ENCODE measurements at places on chromosomes 7 and 10.

DNA sequence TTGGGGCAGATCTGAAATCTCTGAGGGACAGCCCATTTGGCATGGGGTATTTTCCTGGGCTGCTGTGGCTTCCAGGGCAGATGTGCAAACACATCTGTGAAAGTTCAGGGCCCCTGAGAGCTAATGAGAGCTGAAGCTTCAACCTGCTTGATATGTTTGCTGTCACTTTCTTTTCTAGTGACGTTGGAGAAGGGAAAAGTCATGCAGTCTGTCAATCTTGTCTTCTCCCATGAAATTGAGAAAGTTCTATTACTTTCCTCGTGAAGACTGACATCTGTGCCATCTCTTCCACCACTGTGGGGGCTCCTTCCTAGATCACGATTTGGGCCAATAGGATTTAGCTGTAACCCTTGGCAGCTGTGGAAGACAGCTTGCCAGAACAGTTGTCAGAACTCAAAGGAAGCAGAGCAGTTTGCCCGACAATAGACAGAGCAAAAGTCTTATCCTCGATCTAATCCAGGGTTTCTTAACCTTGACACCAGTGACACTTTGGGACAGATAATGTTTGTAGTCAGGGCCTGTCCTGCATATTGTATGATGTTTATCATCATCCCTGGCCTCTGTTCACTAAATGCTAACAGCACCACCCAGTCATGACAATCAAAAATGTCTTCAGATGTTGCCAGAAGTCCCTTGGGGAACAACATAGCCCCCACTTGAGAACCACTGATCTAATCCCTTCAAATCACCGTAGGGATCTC is 586.5 kb downstream of the LRMDA start:
- DNase-seq = no peak

DNA sequence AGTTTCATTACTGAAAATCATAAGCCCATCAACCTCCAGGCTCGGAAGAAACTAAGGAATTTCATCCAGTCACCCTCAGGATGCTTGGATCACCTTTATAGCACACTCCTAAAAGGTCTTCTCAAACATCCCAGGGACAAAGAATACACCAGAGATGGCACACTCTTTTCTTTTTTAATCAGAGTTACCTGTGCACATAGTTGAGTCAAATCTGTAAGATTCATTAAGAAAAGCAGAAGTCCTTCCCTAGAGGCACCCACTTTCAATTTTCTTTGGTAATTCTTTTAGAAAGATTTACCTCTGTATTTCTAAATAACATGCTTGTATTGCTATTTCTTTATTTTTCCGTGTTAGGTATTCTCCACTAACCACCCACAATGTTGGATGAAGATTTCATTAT is 50.6 kb upstream of the IL6 start:
- DNase-seq = no peak

DNA sequence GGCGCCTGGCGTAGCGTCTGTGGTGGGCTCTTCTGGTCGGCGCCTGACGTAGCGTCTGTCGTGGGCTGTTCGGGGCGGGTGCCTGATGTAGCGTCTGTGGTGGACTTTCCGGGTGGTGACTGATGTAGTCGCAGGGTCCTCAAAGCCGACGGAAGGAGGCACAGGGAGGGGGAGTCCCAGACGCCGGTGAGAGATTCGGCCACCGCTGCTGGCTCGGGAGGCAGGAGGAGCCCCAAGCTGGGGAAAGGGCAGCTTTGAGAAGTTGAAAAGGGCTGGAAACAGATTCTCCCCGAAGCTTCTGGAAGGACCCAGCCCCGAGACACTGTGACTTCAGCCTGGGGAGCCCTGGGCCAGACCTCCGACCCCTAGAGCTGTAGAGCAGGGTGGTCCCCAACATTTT is 105.7 kb downstream of the DNAJB6 start:
- no peak for DNase-seq

GRCh38 chr7:96304573-96304972 is 17.3 kb downstream of the SLC25A13 start:
- no peak for DNase-seq

GRCh38 chr7:45695249-45695995 is 121.3 kb downstream of the ADCY1 start:
- DNase-seq = no peak

GRCh38 chr10:116669080-116669479 is 48.3 kb downstream of the PNLIPRP2 start:
- DNase-seq = no peak

DNA sequence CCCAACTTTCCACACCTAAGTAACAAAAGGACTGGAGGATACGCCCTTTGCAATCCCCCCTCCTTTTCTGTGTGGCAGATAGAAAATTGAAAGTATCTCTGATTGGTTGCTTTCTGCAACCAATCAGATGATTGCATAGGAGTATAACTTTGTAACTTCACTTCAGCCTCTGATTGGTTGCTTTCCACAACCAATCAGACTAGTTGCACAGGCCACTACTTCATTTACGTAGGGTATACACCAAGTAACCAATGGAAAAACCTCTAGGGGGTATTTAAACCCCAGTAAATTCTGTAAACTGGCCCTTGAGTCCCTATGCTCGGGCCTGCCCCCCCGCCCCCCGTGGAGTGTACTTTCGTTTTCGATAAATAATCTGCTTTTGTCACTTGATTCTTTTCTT is 1080.4 kb downstream of the CNTNAP2 start:
- DNase-seq = no peak

DNA sequence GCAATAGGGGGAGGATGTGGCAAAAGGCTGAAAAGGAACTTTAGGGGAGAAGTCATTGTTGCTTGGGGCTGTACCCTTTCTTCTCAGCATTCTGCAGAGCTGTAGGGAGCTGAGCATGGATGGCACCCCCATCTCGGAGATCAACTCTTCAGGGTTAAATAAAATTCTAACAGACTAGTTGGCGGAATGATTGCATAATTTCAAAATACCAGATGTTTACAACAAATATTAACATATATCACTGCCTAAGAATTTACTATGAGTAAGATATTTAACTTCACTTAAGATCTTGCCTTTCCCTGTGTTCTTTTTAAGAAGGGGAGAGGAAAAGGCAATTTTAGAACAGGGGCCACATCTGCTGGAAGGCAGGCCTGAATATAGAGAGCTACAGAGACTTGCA is 509 bp upstream of the OR2F1 start:
- DNase-seq = no peak

DNA sequence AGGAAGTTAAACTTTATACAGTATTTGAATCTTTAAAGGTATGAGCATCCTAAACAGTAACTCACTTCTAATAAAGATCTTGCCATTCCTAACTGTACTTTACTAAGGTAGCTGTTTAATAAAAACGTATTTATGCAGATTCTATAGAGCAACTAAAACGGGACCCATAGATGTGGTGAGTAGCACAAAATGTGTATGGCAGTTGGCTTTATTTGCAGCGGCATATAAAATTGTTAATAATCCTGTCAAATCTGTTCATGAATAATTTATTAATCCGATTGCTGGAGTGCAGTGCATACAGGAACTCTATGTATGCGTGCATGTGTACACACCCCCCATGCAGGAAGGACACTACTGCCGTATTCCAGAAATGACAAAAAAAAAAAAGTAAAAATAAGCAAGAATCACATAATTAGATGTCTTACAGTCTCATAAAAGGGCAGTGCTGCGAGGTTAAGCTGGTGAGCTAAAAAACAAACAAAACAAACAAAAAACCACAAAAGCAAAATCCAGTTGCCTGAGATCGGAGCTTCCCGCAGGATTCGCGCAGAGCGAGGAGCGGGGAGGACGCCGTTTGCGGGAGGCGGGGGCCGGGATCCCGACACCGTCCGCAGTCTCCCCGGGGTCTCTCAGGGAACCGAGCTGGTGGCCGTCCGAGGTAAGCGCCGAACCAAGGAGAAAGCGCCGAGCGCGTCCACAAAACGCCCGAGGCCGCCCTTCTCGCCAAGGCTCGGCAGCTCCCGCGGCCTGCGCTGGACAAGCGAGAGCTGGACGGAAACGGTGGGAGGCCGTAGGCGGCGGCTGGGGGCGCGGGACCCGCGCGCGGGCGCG is 518 bp upstream of the COMMD3 start:
- DNase-seq = no peak

DNA sequence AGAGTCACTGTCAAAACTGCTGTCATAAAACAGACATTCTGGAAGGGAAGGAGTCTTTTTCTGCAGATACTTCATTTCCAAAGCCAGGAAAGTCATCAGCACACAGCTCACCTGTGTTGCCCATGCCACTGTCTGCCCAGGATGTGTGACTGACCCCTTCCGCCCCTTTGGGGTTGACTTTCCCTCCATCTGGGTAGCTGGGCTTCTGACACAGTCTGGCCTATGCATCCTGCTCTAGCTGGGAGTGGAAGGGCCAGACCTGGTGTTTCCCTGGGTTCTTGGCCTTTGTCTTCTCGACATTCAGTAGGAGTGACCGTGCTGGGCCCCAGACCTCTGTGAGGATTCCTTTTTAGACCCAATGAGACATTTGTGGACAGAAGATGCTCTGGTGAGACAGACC is 378.9 kb upstream of the NUPR2 start:
- no peak for DNase-seq

GRCh38 chr10:113360870-113361269 is 192.0 kb upstream of the HABP2 start:
- DNase-seq = no peak

DNA sequence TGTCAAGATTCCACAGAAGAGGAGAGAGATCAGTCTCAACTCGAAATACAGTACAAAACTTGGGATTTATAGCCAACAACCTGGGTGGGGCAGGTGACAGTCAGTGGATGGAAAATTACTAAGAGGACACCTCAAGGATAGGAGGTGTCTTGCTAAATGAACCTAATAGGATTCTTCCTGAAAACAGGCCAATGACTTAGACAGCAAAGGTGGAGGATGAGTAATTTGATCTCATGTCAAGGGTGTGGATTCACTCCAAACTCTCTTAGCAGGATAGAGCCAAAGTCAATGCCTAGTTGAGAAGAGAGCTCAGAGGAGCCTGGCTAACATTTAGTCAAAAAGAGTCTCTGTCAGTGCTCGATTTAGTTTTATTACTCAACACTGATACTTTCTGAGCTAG is 106.7 kb upstream of the INSYN2A start:
- no peak for DNase-seq

DNA sequence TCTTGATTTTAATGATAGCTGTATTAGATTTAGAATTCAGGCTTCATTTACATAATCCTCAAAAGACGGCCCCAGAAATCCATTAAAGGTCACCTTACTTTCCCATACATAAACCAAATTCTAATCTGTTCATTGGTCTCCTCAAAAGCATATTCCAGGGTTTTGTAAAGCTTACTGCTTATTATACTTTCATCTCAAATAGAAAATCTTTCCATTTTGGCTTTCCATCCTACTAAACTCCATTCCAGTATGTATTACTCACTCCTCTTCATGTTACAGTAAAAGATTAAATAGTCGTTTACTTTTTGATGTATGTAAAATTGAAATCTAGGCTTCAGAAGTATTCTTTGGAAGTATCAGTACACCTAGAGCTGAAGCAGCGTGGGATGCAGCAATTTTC is 143.5 kb upstream of the LRRN3 start:
- DNase-seq = no peak

DNA sequence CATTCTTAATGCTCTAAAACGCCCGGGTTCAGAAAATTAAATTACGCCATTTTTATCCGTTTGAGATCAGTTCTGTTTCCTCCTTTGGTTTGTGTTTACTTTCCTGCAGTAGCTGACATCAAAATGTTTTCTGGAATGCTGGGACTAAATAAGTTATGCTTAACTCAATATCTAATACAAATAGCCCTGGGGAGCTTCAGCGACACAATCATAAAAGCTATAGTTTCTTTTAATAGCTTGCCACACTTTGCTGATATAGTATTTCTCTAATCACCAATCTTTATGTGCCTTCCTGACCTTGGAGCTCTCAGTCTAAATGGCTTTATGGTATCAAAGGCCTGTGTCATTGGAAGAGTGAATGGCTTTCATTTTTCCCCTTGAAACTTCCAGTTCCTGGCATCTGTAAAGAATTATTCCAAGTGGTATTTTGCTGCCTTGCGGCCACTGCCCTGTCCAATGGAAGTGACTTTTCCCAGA is 202.7 kb downstream of the HDAC9 start:
- DNase-seq = no peak

- peak; percentile 2 for DNase-seq
Observed at GRCh38 chr7:138097064-138097741, 20.9 kb downstream of the AKR1D1 start.

GRCh38 chr10:129792141-129792540 is 171.9 kb downstream of the EBF3 start:
- DNase-seq = no peak

DNA sequence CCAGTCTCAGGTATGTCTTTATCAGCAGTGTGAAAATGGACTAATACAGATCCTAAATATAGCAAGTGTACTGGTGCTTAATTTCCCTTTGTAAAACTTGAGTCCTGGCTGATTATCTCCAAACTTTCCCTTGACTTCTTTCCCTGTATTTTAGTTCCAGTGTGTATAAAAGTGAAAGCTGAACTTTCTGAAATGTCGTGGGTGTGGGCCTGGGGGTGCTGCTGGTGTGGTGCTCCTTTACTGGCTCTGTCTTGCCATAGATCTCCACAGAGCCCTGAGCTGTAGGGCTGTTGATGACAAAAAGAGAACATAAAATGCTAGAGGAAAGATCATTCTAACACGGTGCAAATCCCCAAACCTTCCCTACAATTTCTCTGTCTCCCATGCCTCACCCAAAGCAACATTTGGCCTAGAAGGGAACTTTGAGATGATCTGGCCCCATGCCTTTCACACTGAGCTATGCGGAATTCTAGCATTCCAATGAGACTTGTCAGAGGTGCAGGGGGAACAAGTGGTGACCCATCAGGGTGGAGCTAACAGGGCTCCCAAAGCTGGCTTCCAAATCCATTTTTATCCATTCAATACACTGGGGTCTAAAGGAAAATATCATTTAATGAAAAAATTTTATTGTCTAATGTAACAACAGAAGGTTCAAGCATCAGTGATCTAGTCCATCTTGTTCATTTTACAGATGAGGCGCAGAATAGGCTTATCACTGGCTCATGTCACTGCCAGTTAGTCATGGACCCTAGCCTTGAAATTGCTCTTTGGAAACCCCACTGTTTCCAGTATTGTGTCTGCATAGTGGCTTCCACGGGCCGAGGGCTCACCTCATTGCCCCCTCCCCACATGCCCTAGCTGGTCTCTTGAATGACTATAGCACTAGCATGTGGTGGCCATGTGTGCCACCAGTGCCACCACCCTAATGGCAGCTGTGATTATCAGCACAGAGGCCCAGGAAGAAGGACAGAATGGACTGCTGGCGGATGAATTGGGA is 1000.9 kb downstream of the LRMDA start:
- DNase-seq = peak; percentile 85

- DNase-seq = no peak
Observed at GRCh38 chr7:154736389-154736788, 266.5 kb downstream of the PAXIP1 start.

- no peak for DNase-seq
Observed at GRCh38 chr7:114854369-114854768, 67.5 kb upstream of the MDFIC start.

- no peak for DNase-seq
Observed at GRCh38 chr10:72173619-72174296, 42.1 kb upstream of the ANAPC16 start.

Data from stromal cell of bone marrow (primary cell).